Activated naive CD8-positive, alpha-beta T cell treated with anti-CD3 and anti-CD28 coated beads for 36 hours (primary cell): ENCODE measurements at places on chromosomes 16 and 17. TPM values are rescaled to one million over a fixed set of nuclear protein-coding genes. Genes with fewer than 3 reads are reported as not detected.

- H3K4me3 ChIP-seq = no peak overlapping the region
- no peak overlapping the region for H3K27ac ChIP-seq
- DNase-seq = no peak
- no peaks in the 10 kb centered on the region for H3K4me1 ChIP-seq
Measured at GRCh38 chr16:10787304-10787703, 31.3 kb downstream of the TVP23A start.

DNA sequence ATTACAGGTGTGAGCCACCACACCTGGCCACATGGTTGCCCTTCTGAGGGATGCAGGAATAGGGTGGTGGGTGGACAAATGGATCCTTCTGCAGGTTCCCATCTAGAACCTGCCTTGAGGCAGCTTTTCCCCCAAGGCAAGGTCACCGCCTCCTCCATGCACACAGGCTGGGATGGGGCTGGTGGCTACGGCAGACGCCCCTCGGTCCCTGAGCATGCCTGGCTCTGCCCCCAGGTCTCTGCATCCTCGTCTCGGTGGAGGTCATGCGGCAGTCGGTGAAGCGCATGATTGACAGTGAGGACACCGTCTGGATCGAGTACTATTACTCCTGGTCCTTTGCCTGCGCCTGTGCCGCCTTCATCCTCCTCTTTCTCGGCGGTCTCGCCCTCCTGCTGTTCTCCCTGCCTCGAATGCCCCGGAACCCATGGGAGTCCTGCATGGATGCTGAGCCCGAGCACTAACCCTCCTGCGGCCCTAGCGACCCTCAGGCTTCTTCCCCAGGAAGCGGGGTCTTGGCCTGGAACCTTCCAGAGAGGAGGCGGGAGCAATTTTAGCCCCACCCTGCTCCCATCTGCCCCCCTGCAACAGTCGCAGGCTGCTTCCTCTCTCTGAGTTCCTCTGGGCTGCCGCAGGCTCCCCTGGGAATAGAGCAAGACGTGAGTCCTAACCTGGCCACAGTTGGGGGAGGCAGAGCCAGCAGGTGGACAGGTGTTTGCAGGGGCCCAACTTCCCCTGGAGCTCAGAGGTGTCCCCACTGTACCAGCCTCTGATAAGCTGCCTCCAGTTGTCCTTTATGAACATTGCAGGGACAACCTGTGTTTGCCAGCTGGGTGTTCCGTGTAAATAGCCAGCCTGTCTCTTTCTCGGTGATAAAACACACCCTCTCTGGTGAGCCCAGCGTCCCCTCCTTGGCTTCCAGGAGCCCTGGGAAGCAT is 11.7 kb downstream of the CACNG1 start:
- H3K27ac ChIP-seq = no peak overlapping the region
- H3K4me1 ChIP-seq = no peaks in the 10 kb centered on the region
- H3K27me3 ChIP-seq = no peaks in the 10 kb centered on the region
- DNase-seq = no peak
- no peaks in the 10 kb centered on the region for H3K36me3 ChIP-seq

DNA sequence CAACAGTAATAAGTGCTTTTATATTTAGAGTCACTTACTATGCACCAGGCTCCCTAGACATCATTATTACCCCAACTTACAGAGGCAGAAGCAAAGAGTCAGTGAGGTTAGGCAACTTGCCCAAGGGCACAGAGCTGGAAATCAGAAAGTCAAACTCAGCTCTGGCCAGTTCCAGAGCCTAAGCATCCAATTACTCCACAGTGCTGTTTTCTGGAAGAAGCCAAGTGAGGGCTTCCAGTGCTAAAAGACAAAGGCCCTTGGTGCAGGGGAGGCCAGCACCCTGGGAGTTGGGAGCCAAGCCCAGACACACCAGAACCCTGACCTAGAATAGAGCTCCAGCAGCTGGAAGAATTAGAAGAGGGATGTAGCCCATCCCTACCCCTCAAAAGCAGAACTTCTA is 40.2 kb downstream of the C17orf67 start:
- no peaks in the 10 kb centered on the region for H3K27me3 ChIP-seq
- H3K27ac ChIP-seq = no peak overlapping the region
- DNase-seq = no peak
- peaks cover 13% of the 10 kb centered on the region for H3K36me3 ChIP-seq
- H3K4me1 ChIP-seq = no peaks in the 10 kb centered on the region
- H3K4me3 ChIP-seq = no peak overlapping the region

GRCh38 chr16:55503726-55504550 is 4.9 kb upstream of the LPCAT2 start:
- no peak overlapping the region for H3K4me3 ChIP-seq
- H3K27me3 ChIP-seq = peaks cover 22% of the 10 kb centered on the region
- no peaks in the 10 kb centered on the region for H3K36me3 ChIP-seq
- no peak for DNase-seq
- H3K27ac ChIP-seq = no peak overlapping the region

GRCh38 chr16:10646581-10647263 is 48.0 kb downstream of the TEKT5 start:
- no peak for DNase-seq
- no peaks in the 10 kb centered on the region for H3K36me3 ChIP-seq
- no peaks in the 10 kb centered on the region for H3K27me3 ChIP-seq
- H3K4me1 ChIP-seq = no peaks in the 10 kb centered on the region
- H3K4me3 ChIP-seq = no peak overlapping the region
- H3K27ac ChIP-seq = no peak overlapping the region

GRCh38 chr17:28487881-28488532 is 14.6 kb downstream of the SLC13A2 start:
- no peak for DNase-seq
- H3K36me3 ChIP-seq = no peaks in the 10 kb centered on the region
- H3K4me3 ChIP-seq = no peak overlapping the region
- H3K4me1 ChIP-seq = peaks cover under 1% of the 10 kb centered on the region

GRCh38 chr16:31698901-31699300 is 171.2 kb downstream of the AHSP start:
- H3K27me3 ChIP-seq = no peaks in the 10 kb centered on the region
- H3K4me1 ChIP-seq = peaks cover 31% of the 10 kb centered on the region
- DNase-seq = no peak

SMIM36 gene
- total RNA-seq = not detected

BCL6B gene
- 0.85 TPM for total RNA-seq

CDH5 gene
- not detected for total RNA-seq

HOXB4 gene
- 1.3 TPM for total RNA-seq

NOTUM gene
- 0.19 TPM for total RNA-seq
